ENCODE measurements at places on chromosomes 1 and 21.

- no peak for DNase-seq
Measured at GRCh38 chr1:206463911-206464310, 6.4 kb upstream of the IKBKE start.

DNA sequence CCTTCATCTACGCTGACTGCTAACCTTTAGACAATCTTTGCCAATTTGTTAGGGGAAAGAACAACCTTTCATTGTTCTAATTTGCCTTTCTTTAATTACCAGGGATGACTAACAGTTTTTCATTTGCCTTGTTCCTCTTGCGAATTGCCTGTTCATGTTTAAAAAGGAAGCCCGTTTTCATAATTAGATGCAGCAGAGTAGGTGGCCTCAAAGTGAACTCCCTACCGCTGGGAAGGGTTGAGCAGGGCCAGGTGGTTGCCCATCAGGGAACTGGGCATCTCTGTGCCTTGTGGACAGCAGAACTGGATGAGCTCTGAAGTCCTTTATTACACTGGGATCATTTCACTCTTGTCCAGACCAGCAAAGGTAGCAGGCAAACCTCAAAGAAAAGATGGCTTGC lies 59.0 kb downstream of the HIVEP3 start:
- no peak for DNase-seq

DNA sequence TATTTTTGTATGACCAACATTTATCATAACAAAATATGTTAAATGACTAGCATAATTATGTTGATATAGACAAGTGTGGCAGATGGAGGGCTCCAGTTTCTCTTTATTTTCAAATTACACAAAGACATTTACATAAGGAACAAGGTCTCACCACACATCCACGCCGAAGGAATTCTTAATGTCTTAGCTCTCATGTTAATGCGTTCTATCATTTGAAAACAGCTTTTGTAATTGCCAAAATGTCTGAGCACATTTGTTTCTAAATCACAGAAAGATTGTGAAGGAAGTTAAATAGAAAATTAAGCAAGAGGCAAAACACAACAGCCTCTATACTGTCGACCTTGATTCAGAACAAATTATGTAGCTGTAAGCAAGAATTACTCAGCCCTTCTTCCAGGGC lies 223.0 kb upstream of the NR5A2 start:
- no peak for DNase-seq

- no peak for DNase-seq
Measured at GRCh38 chr1:186658999-186659398, 21.2 kb downstream of the PTGS2 start.
